ENCODE measurements at places on chromosomes 16 and 17.

DNA sequence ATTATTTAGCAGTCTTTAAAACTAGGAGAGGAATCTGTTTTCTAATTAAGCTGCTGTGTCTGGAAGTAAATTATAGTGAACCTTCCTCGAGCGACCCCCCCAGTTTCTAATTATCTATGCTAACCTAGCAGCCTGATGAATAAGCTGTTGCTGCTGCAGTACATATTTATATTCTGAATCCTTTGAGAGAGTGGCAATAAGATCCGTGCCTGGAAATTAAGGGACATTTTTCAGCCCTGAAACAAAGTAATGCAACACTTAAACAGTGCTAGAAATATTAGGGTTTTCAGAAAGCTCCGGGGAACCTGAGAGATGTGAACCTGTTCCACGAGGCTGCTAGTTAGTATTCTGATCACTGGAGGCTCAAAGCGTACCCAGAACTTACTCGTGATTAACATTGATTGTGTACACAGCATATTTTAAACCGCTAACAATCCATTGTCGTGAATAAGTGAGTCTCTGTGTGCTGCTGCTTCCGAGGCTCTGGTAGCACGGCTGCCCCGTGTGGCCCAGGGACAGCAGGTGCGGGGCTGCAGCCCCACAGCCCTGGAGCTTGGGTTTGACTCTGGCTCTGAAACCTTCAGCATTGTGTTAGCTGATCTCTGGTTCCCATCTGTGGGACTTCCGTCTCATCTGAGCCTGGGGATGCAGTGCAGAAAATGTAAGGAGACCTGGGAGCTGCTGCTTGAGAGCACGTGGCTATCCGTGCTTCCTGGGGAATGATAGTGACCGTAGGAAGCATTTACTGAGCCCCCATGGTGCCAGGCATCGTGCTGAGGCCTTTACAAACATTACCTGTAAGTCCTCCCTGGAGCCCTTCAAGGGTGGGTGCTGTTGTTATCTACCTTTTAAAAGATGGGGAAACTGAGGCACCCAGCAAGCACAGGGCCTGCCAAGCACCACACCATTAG is 190.9 kb upstream of the CHMP6 start:
- DNase-seq: no peak

DNA sequence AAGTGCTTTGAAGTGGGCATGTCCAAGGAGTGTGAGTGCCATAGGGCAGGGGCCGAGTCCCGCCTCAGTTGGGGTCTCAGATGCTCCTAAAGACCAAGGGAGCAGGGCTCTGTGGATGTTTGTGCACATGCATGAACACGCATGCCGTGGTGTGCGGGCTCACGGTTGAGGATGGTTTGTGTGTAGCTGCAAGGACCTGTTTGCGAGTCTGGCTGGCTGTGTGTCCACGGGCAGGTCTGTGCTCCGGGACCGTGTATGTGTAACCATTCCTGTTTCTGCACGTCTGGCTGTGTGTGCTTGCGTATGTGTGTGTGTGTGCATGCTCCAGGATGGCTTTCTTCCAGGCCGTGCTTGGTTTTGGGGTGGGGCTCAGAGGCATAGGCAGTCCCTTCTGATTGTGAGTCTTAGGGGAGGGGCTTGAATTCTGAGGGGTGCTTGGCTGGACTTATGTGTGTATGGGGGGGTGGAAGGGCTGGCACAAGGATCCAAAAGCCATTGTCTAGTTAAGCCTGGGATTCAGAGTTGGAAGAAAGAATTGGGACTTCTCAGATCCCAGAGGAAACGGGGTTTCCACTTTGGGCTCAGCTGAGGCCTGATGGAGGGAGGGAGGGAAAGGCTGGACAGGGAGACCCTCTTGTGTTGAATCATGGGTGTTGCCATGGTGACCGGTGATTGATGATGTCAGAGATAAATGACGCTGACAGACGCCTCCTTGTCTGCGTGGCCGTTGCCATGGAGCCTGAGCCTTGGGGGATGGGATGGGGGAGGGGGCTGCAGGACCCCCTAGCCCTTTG is 14.4 kb downstream of the GJD3 start:
- peak; percentile 69 for DNase-seq

GRCh38 chr16:59881376-59881775 is 1147.3 kb upstream of the GOT2 start:
- no peak for DNase-seq

DNA sequence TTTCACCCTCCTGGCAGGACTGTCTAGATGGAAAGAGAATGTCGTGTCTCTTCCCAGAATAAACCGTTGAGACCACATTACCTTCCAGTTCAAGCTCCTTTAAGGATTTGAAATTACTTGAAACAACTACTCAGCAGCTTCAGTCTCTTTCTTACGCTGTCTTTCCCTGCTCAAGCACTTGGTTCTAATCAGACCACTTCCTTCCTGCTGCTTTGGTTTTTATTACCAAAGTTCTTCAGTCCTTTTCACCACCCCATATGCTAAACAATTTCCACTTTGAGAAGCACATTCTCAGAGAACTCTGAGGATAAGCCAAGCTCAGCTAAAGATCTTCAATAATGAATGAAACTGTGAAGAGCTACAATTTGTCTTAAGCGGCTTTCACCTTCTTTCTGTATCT is 105.4 kb downstream of the STX8 start:
- no peak for DNase-seq

DNA sequence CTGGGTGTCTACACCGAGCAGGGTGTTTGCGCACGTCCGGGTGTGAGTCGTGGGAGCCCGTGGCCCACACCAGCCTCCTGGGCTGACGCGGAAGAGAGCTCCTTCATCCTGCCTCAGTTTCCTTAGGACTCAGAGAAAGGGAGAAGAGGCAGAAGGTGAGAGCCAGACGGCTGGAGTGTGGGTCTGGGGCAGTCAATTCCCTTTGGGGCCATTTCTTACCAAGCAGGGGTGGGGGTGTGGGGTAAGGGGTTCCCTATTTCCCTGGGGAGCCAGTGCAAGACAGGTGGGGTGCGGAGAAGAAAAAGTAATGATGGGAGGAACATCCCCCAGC is 831 bp downstream of the CA7 start:
- DNase-seq: no peak

- peak; percentile 16 for DNase-seq
These were observed 67.1 kb downstream of the CLEC18A start for GRCh38 chr16:70018254-70018653.

GRCh38 chr17:40499551-40500189 is 1.8 kb downstream of the TNS4 start:
- DNase-seq: peak; percentile 86
